Activated CD4-positive, CD25-positive, alpha-beta regulatory T cell (primary cell): ENCODE measurements at places on chromosomes 4 and X.

DNA sequence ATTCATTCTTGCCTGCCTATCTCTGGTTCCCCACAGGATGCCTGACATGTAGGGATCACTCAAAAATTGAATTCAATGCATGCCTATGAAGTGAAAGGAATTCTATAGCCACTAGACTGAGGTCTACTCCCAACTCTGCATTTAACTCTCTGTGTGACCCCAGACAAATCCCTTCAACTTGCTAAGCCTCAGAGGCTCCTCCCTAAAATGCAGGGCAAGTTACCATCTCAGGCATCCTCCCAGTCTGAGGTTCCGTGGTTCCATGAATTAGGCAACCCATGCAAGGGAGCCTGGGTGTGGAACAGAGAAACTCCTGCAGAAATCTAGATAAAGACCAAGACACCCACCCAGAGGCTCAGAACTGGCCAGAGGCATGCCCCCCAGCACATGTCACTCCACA lies 6.6 kb downstream of the SRPX start:
- no peak for DNase-seq

DNA sequence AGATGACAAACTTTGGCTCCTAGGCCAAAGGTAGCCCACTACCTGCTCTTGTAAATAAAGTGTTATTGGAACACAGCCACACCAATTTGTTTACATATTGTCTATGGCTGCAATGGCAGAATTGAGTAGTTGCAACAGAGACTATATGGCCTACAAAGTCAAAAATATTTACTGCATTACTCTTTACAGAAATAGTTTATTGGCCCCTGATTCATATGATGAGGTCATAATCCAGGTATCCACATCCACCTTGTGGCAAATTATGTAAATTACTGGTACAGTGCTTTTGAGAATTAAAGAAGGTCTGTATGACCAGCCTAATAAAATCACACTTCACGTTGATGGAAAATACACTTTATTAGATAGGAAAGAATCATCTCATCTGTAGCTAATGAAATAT lies 337.0 kb upstream of the DDX53 start:
- DNase-seq = no peak

DNA sequence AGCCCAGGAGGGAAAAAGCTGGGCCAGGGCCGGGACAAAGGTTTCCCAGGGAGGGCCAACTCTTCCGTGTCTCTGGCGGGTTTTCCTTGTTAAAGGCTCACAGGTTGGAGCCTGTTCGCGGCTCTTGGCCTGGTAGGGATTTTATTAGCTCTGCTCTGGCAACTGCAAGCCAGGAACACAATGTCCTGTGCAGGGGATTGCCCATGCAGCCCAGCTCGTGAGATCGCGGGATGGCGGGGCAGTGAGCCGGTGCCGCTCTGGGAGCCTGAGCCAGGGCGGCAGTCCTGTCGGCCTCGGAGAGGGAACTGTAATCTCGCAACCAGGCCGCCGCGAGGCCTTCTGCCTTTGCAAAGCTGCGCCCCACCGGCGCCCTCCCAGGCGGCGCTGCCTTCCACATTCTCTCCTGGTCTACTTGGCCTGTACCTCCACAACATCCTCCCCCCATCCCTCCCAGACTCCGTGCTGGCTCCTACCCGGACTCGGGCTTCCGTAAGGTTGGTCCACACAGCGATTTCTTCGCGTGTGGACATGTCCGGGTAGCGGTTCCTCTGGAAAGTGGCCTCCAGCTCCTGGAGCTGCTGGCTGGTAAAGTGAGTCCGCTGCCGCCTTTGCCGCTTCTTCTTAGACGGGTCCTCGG lies 2.1 kb downstream of the PITX2 start:
- DNase-seq = no peak

DNA sequence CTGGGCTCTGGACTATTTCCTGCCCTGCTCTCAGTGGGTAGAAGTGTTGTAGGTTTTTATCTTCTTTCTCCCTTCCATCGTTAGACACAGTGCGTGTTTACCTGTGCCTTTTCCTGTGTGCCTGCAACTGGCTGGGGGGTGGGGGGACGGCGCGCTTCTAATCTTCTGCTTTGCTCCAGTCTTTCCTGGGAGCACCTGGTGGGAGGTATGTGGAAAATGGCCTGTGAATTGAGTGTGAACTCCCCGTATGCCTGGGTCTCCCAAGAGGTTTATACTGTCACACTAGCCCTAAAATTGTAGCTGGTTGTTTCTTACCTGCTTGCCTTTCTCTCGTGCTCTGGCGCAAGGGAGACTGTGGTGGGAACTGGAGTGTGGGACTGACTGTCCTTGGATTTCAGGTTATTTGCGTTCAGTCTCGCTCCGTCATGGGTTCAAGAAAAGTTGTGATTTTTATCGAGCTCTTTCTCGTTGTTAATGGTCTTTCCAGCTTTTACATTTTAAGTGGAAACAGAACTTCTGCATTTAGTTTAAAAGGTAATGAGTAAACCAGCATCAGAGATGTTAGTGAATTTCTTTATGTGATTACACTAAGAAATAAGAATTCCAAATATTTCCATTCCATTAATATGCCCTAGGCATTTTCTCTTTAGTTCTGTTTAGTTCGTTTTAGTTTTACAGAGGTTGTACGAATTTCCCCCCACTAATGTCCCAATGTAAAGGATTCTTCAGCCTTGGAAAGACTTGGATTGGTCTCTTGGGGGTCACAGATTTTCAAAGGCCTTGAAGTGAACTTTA lies 15.3 kb downstream of the MRPL1 start:
- DNase-seq = no peak

DNA sequence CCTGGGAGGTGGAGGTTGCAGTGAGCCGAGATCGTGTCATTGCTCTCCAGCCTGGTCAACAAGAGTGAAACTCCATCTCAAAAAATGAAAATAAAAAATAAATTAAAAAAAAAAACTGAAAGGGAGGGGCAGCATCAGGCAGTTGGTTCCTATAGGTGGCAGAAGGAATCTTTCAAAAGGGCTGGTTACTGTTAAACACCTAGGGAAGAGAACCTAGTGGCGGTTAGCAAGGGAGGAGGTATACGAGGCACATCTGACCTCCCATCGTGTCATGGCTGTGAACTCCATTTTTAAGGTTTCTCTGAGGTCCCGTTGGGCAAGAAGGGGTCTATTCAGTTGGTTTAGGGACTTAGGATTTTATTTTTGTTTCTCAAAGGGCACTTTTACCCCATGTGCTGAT lies 150.1 kb downstream of the SLC7A11 start:
- no peak for DNase-seq

DNA sequence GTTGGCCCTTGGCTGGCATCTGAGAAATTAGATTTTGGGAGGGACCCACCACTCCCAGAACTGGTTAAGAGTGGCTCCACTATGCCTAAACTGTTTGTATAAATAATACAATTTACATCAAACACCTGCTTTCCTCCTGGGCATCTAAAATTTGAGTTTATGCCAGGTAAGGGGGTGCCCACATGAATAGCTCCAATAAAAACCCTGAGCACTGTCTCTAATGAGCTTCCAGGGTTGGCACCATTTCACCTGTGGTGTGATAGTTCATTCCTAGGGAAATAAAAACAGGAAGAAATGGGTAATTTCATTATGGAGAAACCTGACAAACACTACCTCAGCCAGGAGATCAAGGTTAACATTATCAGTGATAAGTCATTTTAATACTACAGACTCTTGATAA lies 119.7 kb downstream of the FRYL start:
- no peak for DNase-seq
